Activated CD8-positive, alpha-beta memory T cell treated with anti-CD3 and anti-CD28 coated beads, Interleukin-2, amount 10 ng/mL, durations not matched to agents 7 days and 5 days (primary cell): ENCODE measurements at places on chromosomes 11 and 22. TPM values are rescaled to one million over a fixed set of nuclear protein-coding genes. Genes with fewer than 3 reads are reported as not detected.
A peak's percentile ranks its signal among the peaks of the same experiment; 100 is the strongest.

Gene MUC6
- not detected for total RNA-seq

Gene RAG2
- not detected for total RNA-seq

Gene ATG2A
- total RNA-seq = 27.3 TPM

Gene KRTAP5-9
- total RNA-seq = not detected

Gene SLC22A24
- total RNA-seq = not detected

Gene TEX54
- not detected for total RNA-seq

Gene LDHA
- 826 TPM for total RNA-seq

GRCh38 chr11:23590596-23591308 lies 730.5 kb upstream of the CCDC179 start:
- DNase-seq = no peak

DNA sequence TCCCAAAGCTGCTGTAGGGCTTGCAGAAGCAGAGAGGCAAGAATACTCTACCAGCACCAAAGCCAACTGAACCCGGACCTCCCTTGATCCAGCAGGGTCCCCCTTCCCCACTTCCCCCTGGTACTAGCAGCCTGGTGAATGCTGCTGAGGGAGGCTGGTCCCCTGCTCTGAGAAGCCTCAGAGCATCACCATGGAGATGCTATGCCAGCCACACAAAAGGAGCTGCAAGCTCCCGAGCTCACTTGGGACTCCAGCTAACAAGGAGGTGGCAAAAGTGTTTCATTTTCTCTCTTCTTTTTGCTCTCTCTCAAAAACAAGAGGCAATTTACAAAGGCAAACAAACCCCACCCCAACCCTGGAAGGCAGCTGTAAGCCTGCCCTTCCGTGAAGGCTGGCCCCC lies 509.8 kb downstream of the BUD13 start:
- DNase-seq = no peak

- DNase-seq = peak; percentile 45
These were observed 11.2 kb upstream of the PPP2R1B start for GRCh38 chr11:111777094-111778046.

- no peak for DNase-seq
These were observed 12.3 kb downstream of the EIF4ENIF1 start for GRCh38 chr22:31477329-31477728.

DNA sequence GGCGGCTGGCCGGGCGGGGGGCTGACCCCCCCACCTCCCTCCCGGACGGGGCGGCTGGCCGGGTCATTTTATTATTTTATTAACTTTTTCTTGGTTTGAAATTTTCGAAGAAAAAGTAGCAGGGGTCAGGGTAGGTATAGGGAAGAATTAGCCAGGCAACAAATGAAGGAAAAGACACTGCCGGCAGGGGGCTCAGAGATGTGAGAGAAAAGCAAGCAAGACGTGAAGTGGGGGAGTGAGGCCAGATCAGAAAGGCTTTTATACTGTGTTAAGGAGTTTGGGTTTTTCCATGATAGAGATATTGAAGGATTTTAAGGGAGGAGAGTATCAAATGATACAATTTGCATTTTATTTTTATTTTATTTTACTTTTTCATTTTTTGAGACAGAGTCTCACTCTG lies 19.0 kb downstream of the RNF214 start:
- DNase-seq = no peak

GRCh38 chr11:61541598-61541997 lies 33.0 kb downstream of the LRRC10B start:
- no peak for DNase-seq

DNA sequence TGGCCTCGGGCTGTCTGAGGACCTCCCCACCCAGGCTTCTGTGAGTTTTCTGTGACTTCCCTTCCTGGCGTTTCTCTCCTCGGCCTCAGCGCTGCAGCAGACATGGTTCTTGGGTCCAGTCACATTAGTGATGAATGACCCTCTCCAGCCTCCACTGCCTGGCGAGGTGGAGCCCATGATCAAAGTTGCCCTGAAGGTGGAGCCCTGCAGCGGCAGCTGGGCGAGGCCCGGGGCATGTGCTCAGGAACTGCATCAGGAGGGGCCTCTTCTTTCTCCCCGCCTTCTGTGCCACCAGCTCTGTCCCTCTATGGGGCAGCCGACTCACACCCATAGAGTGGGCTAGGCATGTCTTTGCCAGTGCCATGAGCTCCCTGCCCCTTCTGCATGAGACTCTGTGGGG lies 1079.7 kb downstream of the TBC1D22A start:
- DNase-seq = no peak

- DNase-seq = no peak
These were observed 4.9 kb downstream of the CHRM4 start for GRCh38 chr11:46386674-46387073.

GRCh38 chr11:73350908-73351636 lies 25.1 kb upstream of the RELT start:
- DNase-seq = peak; percentile 76

GRCh38 chr11:106840947-106841346 lies 177.3 kb downstream of the GUCY1A2 start:
- DNase-seq = no peak

- DNase-seq = no peak
These were observed 67.0 kb downstream of the ARHGAP20 start for GRCh38 chr11:110645253-110645652.

GRCh38 chr11:130599073-130599654 lies 150.7 kb downstream of the ADAMTS15 start:
- no peak for DNase-seq

GRCh38 chr11:75571625-75572024 lies 9.6 kb downstream of the SERPINH1 start:
- DNase-seq = no peak
